ENCODE measurements at places on chromosomes 13 and 19. TPM values are rescaled to one million over a fixed set of nuclear protein-coding genes. Genes with fewer than 3 reads are reported as not detected.

The ZNF548 gene
- total RNA-seq: 27.6 TPM

The SF3A2 gene
- total RNA-seq: 27.6 TPM

The PRODH2 gene
- not detected for total RNA-seq

The CASP14 gene
- total RNA-seq: not detected

The UPF1 gene
- 57.7 TPM for total RNA-seq

The THSD8 gene
- 0.43 TPM for total RNA-seq

The LILRA1 gene
- not detected for total RNA-seq

The KLK14 gene
- total RNA-seq: not detected

The UGGT2 gene
- total RNA-seq: 27.0 TPM

The PDX1 gene
- total RNA-seq: not detected

The KCNC3 gene
- total RNA-seq: not detected

The IL4I1 gene
- 0.47 TPM for total RNA-seq

The HOMER3 gene
- 56.3 TPM for total RNA-seq

The CYP2A7 gene
- not detected for total RNA-seq

The RXFP2 gene
- not detected for total RNA-seq

The FGF14 gene
- total RNA-seq: 3.0 TPM

The ZNF577 gene
- 7.6 TPM for total RNA-seq

The RASIP1 gene
- total RNA-seq: 1.4 TPM

The RNF225 gene
- total RNA-seq: 0.17 TPM

The PSG3 gene
- total RNA-seq: not detected

The WDR88 gene
- total RNA-seq: 0.17 TPM

The GTF2F1 gene
- total RNA-seq: 69.8 TPM

The PTPRH gene
- total RNA-seq: 4.1 TPM

The CFAP97D2 gene
- total RNA-seq: not detected

The AMER2 gene
- total RNA-seq: under 0.01 TPM

The CARM1 gene
- total RNA-seq: 22.7 TPM

The BEST2 gene
- total RNA-seq: under 0.01 TPM

The SPACA4 gene
- not detected for total RNA-seq

The MAP4K1 gene
- total RNA-seq: 0.32 TPM

The RHPN2 gene
- 2.1 TPM for total RNA-seq

The ZNF471 gene
- total RNA-seq: 4.9 TPM

The PSG2 gene
- total RNA-seq: not detected

The MAST1 gene
- 0.95 TPM for total RNA-seq

The KIR3DL2 gene
- total RNA-seq: not detected

The PGLYRP1 gene
- total RNA-seq: not detected

The PRTN3 gene
- not detected for total RNA-seq

The RDH8 gene
- total RNA-seq: not detected

The S1PR5 gene
- total RNA-seq: under 0.01 TPM

The ANGPTL8 gene
- total RNA-seq: not detected

The SPTBN4 gene
- total RNA-seq: 11.4 TPM

The ZNF850 gene
- total RNA-seq: 1.3 TPM

Measured in bronchial smooth muscle cell (primary cell).